ENCODE measurements at places on chromosomes 1 and 21.

DNA sequence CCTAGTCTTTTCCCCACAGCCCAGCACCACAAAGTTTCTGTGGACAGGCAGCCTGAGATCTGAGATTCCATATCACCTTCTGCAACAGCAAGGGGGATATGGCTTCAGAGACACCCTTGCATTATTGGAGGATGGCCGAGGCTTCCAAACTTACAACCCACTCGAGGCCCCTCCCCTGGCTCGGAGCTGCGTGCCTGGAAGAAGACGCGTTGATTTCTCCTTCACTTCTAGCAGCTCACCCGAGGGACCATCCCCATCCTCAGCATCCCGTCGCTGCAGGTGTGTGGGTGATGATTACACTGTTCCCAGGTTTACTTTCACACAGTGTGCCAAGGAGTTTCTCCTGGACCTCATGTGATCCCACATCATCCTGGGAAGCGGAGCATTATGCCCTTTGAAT is 277.9 kb downstream of the MATN1 start:
- DNase-seq: no peak

- no peak for DNase-seq
Observed at GRCh38 chr1:230140221-230141020, 73.4 kb downstream of the GALNT2 start.

DNA sequence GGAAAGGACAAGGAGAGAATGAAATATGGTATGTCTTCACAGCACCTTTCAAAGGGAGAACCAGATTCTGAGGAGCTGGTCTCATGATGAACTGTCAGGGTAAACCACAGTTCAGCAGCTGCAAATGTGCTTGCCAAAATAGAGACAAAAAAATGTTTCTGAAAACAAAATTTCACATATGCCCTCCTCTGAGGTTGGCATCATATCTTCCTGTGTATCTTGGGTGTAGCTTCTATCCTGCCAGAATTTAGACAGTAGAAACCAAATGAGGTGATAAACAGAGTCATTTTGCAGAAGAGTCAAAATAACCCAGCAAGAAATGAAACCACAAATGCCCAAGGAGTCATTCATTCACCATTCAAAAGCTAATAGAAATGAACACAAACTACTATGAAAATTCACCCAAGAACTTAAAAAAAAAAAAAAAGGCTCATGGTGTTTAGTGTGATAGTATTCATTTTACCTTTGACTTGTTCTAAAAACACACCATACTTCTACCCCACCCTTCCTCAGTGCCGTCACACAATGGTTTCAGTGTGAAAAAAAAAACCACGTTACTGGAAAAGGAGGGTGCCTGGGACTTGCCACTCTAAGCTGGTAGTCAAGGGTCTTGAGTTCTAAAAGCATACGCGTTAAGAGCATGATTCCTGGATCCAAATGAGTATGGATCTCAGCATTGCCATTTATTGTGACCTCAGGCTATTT is 18.5 kb downstream of the SELL start:
- peak; percentile 52 for DNase-seq

- no peak for DNase-seq
Observed at GRCh38 chr1:230682882-230683610, 30.9 kb downstream of the AGT start.

- DNase-seq: no peak
Observed at GRCh38 chr1:113534130-113534817, 144.0 kb downstream of the MAGI3 start.

Data from CD4-positive, alpha-beta T cell treated with Interleukin-15 for 1 hour (primary cell).